ENCODE measurements at places on chromosomes 2 and 18.

DNA sequence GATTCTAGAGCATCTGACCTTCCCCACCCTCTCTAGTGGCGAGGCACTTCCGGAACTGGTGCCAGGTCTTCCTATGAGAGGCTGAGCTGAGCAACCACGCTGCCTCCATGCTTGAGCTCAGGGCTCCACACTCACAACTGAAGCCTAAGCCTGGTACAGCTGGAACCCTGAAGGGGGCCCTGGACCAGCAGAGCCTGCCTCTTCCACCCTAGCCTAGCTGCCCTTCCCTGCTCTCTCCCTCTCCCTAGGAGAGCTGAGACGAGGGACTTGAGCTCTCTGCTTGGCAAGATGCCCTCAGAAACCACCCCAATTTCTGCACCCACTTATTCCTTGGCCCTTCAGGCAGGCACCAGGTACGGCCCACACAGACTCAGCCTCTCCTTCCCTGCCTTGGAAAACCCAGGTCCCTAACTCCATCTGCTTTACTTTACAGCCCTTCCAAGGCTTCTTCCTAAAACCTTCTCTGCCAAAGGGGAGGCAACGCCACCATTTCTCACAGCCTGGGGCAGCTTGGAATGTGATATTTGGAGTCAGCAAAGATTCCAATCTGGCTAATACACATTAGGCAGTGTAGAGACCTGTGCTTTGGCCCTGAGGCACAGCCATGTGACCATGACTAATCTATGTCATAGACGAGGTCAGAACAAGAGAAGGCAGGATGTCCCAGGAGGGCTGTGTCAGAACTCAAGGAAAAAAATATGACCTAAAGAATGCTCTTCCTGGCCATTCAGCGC is 18.8 kb downstream of the COX7A2L start:
- DNase-seq, result no peak

GRCh38 chr2:38700881-38701458 is 35.1 kb downstream of the GALM start:
- DNase-seq, result no peak

DNA sequence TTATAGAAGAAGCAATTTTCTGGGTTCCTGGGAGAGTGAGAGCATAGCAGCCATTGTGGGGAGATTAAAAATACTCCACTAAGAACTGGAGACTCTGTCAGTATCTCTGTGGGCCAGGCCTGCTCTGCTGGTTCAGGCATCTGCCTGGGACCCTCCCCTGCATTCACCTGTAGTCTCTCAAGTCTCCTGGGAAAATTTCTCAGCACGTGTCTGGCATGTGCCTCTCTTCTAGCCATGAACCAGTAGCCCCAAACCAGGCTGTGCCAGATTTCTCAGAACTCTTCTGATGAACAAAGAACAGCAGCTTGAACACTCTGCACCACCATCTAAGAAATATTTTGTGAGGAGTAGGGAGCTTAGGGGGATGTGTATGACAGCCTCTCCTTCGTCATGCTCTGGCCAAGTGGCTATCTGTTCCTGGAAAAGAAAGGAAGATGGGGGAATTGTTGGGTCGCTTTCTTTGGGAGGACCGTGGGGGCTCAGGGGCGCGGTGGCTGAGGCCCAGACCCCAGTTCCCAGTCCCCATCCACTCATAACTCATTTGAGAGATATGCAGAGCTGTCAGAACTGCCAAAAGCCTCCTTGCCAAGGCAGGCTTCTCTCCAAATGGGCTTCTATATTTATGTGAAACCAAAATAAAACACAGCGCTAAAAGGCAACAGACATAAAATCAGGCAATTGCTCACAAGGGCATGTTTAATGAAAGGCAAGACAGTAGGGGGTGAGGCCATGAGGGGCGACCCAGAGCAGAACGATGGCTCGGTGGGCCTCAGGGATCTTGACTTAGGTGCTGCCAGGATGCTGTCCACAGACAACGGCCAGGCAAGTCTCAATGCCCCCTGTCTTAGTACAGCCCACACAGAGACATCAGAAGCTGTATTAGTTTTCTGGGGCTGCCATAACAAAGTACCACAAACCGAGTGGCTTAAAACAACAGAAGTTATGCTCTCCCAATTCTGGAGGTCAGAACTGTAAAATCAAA is 114.7 kb upstream of the TNP1 start:
- DNase-seq, result no peak

DNA sequence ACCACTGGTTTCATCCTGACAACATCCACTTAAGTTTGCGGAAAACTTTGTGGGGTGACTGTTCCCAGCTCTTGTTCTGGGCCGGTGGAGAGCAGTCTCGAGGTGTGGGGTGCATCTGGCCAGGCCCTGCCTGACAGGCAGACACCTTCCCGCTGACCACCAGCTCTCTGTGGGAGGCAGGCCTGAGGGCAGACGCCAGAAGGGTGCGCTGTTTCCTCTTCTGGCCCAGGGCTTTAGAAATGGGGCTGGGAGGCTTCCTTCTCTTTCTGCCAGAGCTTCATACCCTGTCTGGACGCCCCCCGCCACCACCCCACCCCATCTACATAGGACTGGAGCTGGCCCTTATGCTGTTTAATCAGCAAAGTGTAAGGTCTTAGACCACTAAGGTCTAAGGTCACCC is 263.8 kb downstream of the LOXHD1 start:
- DNase-seq, result no peak

GRCh38 chr2:203605302-203605701 is 70.2 kb upstream of the RAPH1 start:
- no peak for DNase-seq

- no peak for DNase-seq
Measured at GRCh38 chr18:35514752-35515459, 17.1 kb upstream of the INO80C start.

- no peak for DNase-seq
Measured at GRCh38 chr2:121790276-121790956, 35.0 kb downstream of the TSN start.

DNA sequence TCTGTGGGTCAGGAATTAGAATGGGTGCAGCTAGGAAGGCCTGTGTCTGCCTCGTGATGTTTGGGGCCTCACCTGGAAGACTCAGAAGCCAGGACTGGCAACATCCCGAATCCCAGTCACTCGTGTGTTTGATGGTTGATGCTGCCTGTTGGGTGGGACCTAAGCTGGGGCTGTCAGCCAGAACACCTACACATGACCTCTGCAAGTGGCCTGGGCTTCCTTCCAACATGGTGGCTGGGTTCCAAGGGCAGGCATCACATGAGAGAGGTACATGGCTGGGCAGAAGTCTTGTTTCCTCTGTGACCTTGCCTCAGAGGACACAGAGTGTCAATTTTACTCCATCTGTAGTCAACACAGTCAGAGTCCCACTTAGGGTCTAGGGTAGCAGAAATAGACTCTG is 177.8 kb downstream of the GBX2 start:
- no peak for DNase-seq

DNA sequence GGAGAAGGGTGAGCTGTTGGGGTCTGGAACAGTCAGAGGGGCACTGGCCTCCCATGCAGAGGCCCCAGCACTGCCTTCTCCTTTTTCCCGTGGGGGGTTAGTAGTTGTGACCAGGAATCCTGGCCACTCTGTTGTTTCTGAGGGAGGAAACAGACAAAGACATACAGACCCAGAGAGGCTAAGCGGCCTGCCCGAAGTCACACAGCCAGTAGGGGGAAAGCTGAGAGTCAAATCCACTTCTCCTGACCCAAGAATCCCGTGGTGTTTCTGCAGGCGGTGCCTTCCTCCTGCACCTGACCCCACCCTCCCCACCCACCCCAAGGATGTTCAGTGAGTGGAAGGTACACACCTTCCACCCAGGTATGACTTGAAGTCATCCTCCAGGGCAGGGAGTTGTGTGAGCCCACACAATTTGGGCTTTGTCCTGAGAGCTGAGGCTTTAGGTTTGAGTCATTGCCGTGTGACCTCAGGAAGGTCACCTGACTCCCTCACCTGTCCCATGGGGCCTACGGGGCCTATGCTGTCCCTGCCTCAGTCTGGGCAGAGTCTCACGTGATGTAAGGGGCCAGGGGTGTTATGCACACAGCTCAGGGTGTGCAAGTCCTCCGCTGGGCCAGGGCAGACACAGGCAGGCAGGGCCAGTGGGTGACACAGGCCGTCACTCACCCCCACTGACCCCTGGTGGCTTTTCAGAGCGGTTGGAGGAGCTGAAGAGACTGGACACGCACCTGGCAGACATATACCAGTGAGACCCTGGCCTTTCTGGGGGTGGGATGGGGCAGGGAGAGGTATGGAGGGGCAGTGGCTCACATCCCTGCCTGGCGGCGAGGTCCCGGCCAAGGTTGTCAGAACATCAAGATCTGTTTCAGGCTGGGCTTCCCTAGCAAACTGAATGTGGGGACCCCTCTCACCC is 5.0 kb downstream of the NT5DC4 start:
- DNase-seq, result no peak

Data from stimulated activated CD8-positive, alpha-beta memory T cell treated with anti-CD3 and anti-CD28 coated beads, Interleukin-15, amount 100 ng/mL, for 24 hours (primary cell).